AG04449 (cell line): ENCODE measurements at places on chromosomes 12 and 14.

- no peak for DNase-seq
Observed at GRCh38 chr12:1102791-1103450, 111.9 kb downstream of the ERC1 start.

DNA sequence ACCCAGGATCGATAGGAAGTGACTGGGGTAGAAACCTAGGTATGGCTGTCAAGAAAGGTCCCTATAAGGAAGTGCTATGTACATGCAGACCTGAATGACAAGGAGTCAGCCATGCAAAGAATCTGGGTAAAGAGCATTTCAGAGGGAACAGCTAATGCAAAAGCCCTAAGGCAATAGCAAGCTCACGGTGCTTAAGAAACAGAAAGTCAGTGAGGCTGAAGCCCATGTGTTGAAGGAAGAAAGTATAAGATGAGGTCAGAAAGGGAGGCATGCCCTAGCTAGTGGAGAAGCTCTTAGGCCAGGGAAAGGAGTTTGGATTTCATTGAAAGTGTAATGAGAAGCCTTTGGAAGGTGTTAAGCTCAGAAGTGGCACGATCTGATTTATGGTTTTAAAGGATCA lies 6.0 kb upstream of the ADCY6 start:
- DNase-seq: no peak

DNA sequence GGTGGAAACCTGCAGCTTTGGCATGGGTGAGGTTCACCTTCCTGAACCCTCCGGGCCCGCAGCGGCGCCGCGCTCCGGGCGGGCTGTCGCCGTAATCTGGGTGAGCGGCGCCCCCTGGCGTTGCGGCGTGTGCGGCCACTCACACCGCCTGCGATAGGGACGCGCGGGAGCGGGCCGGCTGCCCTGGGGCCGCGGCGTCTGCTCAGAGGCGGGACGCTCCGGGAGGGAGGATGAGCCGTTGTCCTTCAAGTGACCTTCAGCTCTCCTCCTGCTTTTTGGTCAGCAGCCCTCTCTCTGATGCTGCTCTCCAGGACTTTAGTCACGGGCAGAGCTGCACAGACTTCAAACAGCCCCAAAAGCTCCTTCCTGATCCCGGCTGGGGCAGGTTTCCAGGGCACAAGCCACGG lies 211.7 kb upstream of the FKBP4 start:
- no peak for DNase-seq

- DNase-seq: no peak
Observed at GRCh38 chr12:113996026-113996425, 29.9 kb upstream of the RBM19 start.

GRCh38 chr12:55719371-55719770 lies 822 bp upstream of the RDH5 start:
- DNase-seq: no peak

- no peak for DNase-seq
Observed at GRCh38 chr14:30118992-30119640, 191.5 kb upstream of the PRKD1 start.

DNA sequence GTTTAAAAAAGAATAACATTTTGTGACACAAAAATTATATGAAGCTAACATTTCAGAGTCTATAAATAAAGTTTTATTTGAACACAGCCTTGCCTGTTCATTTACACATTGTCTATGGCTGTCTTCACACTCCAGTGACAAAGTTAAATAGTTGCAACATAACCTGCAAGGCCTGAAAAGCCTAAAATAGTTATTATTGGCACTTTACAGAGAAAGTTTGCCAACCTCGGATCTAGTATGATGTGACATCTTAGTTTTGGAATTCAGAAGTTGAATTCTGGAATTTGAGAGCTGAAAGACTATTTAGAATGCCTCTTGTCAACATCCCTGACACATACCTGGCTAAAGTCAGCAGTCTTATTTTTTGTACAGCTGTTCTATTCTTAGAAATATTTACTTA lies 68.3 kb downstream of the DYRK2 start:
- peak; percentile 60 for DNase-seq

DNA sequence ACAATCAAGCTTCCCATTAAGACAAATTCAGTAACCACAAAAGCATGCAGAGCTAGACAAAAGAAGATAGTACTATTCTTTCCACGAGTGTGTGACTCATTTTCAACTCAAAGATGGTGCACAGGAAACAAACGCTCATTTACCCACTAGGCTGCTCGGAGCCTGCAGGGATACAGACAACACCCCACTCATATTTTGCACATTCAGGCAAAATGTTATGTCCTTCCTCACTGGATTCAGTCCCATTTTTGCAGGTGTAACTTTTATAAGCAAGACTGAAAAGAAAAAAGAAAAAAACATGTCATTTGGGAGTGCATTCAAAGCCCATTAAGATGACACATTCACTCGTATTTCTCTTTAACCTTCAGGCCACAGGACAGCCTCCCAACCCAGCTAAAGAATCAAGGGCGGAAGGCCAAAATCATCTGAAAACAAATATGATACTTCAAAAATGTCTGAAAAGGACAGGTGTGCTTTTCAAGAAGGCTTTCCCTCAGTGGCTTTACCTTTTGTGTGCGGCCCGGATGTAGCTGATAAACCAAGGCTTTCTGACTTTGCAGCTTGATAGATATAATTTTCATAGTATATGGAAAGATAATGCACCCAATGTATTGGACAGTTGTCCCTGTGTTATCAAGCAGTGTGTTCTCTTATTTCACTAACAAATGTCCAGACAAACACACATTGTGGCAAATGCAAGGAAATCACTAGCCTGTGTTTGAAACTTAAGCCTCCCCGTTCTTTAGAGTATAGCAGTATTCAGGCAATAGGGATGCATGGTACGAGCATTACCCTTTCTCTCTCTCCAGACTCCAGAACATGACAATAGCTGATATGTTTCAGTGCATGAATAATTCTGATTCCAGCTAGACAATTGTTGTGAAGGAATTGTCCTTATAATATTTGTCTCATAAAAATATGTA lies 147.8 kb upstream of the KRR1 start:
- no peak for DNase-seq

DNA sequence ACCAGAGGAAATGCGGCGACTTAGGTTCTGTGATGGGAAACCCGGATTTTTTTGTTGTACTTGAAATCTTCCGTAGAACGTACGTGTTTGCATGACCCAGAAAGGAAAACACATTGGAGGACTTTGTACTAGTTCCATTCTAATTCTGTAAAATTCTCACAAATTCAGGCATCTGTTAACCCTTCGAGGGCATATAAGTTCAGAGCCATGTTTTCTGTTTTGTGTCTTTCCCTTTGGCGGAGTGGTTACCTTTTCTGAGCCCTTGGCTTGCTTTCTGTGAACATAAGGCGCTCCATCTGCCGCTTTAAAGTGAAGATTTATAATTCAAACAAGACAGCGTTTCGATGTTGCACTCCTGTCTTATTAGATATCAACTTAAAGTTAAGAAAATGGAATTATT lies 34.2 kb downstream of the BICD1 start:
- DNase-seq: no peak

GRCh38 chr12:130982565-130983225 lies 29.0 kb downstream of the ADGRD1 start:
- no peak for DNase-seq

DNA sequence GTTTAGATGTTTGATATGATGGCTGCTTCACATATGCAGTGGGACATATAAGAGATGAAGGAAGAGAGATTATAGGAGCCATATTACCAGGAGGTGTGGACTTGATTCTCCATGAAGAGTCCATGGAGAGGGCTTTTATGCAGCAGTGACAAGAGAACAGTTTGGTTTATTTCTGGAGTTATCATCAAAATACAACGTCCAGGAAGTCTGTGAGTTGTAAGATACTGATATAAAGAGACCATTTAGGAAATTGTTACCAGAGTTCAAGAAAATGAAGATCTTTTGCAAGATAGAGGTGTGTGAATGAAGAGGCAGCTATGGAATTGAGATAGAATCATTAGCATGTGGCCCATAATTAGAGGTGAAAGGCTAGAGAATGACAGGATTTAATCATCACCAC lies 431.7 kb downstream of the NPAS3 start:
- DNase-seq: no peak

DNA sequence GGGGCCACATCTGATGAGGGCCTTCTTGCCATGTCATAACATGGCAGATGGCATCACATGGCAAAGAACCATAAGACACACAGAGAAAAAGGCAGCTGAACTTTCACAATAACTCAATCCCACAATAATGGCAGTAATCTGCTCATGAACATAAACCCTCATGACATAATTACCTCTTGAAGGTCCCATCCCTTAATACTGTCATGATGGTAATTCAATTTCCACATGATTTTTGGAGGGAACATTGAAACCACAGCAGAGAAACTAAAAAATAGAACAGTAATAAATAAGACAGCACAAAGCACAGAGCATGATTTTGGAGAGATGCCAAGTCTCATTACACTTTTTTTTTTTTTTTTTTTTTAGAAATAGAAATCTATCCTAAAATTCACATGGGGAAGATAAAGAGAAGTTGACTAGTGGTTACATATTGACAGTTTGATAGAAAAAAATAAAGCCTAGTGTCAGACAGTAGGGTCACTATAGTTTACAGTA lies 61.8 kb upstream of the ATF7IP start:
- no peak for DNase-seq

DNA sequence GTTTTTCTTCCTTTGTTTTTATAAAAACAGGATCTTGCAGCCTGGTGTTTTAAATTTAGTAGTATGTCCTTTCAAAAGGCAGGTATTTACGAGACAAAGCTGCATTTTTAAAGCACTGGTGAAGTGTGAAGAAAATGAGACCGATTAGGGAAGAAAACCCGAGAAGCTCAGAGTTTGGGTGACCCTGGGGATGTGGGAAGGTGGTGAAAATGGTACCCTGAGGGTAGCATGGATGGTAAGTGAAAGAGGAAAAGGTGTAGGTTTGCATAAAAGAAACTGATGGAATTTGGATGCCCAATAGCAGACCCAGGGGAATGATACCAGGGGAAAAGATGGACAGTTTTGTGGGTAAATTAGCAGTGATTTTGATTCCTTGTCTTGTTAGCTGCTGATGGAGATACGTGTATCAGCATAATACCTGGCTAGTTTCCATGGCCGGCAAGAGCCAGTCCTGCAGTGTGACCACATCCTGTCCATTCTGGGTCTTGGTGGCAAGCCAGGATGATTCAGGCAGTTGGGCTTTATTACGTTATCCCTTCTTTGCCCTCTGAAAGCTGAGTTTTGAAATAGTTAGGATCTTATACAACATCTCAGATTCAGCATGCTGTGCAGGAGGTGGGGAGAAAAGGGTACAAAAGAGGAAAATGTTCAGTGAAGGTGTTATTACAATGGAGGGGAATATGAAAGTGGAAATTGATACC lies 8.9 kb downstream of the BICD1 start:
- DNase-seq: peak; percentile 98

DNA sequence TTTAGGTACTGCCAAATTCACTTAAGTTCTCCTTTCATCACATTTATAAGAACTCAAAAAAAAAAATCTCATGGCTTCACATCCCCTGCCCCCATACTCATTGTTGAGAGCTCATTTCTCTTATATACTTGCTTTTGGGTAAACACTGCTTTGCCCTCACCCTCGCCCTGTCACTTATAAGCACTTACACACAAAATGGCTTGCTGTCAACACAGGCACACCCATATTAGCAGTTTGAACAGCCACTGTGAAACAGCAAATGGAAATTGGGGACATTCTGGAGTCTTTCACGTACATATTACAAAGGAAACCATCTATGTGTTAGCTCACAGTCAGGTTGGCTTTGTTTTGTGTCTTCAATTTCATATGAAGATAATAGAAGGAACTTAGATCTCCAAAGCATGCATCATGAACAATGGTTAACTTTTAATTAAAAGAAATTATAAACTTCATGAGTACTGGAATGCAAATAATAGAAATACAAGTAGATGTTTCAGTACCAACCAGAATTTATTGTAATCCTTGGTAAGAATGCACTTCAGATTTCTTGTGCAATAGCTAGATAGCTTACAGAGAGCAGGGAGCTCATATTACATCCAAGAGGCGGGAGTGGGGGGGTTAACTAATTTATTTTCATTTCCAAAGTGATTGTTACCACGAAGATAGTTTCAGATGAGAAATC lies 272.2 kb downstream of the ALG10B start:
- DNase-seq: no peak

GRCh38 chr12:14883686-14884085 lies 2.0 kb downstream of the MGP start:
- no peak for DNase-seq

GRCh38 chr12:6394398-6394797 lies 10.4 kb downstream of the LTBR start:
- no peak for DNase-seq

- DNase-seq: no peak
Observed at GRCh38 chr12:98437166-98437565, 78.2 kb upstream of the TMPO start.

- DNase-seq: no peak
Observed at GRCh38 chr12:50745861-50746260, 18.0 kb upstream of the ATF1 start.

DNA sequence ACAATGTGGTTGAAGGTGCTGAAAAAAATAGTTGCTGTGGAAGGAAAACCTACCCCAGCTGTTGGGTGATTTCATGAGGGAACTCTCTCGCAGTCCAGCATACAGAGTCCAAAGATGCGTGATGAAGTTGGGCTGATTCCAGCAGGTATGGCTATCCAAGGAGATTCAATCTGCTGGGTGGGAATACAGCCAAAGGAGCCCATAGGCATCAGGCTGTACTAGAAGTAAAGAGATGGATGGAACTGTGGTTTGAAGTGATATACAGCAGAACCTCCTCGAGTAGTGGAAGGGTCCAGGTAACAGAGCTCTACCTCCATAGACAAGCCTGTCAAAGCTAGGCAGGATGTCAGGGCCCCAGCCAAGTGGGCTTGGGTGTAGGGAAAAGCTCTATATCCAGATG lies 11.5 kb upstream of the TMTC2 start:
- DNase-seq: no peak

- no peak for DNase-seq
Observed at GRCh38 chr14:24051789-24052655, at the start of gene CARMIL3. Gene CARMIL3 (plus strand): TSS chr14:24052009. CDS start chr14:24052154, 145 bp downstream.

DNA sequence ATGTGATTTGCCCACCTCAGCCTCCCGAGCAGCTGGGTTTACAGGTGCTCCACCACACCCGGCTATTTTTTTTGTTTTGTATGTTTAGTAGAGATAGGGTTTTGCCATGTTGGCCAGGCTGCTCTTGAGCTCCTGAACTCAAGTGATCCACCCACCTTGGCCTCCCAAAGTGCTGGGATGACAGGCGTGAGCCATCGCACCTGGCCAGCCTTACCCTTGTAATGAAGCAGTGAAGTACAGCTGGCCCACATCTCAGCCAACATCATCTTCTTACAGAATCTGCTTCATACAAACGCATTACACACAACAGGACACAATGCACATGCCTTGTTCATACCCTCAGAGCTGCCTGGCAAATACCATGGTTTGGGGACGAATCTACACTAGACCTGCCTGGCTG lies 31.3 kb upstream of the CHFR start:
- no peak for DNase-seq

GRCh38 chr14:60695327-60695726 lies 28.8 kb downstream of the SIX4 start:
- no peak for DNase-seq

DNA sequence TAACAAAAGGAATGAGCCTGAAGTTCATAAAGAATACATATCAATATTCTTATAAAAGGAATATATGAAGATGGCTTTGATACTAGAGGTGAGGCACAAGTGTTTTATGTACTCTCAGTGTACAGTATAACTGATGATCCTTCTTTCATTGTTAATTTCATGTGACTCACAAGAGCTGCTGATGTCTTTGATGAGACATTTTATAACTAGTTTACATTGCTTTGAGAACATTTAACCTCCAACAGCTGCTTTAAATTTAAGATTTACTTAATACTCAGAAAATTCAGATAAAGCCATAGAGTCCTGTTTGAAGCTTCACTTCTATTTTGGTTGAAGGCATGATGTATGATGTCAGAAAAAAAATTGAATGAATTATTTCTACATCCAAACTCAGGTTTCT lies 59.8 kb downstream of the WASHC4 start:
- no peak for DNase-seq
